Activated T-cell treated with anti-CD3 and anti-CD28 coated beads, Interleukin-2, amount 50 U/mL, for 72 hours (primary cell): ENCODE measurements at places on chromosomes 5 and 9.
A peak's percentile ranks its signal among the peaks of the same experiment; 100 is the strongest.

DNA sequence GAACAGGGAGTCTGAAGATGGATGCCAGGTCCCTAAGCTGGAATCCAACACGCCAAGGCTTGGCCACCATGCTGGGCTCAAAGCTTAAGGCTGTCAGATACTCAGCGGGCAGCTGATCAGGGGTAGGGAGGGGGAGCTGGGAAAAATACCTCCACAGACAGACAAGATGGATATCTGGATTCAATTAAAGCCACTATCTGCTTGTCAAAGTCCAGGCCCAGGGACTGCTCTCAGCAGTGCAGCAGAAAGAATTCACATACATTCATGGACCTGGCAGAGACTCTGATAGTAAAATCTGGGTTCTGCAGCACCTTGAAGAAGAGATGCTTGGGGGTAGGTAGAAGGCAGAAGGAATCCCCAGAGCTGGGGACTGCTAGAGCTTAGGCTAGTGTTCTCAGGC, 3.2 kb upstream of the RPP25L start:
- no peaks in the 10 kb centered on the region for H3K27me3 ChIP-seq
- H3K27ac ChIP-seq: no peak overlapping the region
- peaks cover 36% of the 10 kb centered on the region for H3K4me1 ChIP-seq
- peaks cover 5% of the 10 kb centered on the region for H3K36me3 ChIP-seq
- DNase-seq: no peak
- no peak overlapping the region for H3K4me3 ChIP-seq

DNA sequence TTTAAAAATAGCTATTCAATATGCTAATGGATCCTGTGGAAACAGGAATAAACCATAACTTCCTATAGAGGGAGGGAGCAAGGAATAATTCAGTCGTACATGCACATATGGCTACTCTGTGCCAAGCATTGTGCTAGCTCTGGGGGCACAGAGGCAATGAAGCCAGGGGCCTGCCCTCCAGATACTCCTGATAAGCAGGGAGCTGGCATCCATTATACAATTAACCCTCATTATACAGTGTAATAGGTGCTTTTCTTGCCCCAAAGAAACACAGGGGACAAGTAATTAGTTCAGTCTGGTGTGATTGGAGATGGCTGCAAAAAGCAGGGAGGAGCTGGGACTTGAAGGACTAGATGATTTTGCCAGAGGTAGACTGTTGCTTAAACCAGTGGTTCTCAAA, 200.4 kb downstream of the SREK1 start:
- H3K36me3 ChIP-seq: no peaks in the 10 kb centered on the region
- no peak overlapping the region for H3K27ac ChIP-seq
- no peaks in the 10 kb centered on the region for H3K4me1 ChIP-seq
- H3K27me3 ChIP-seq: peaks cover 21% of the 10 kb centered on the region
- no peak for DNase-seq

GRCh38 chr9:106677830-106678229, 185.1 kb upstream of the ZNF462 start:
- H3K36me3 ChIP-seq: peaks cover 3% of the 10 kb centered on the region
- no peak for DNase-seq
- no peak overlapping the region for H3K4me3 ChIP-seq

DNA sequence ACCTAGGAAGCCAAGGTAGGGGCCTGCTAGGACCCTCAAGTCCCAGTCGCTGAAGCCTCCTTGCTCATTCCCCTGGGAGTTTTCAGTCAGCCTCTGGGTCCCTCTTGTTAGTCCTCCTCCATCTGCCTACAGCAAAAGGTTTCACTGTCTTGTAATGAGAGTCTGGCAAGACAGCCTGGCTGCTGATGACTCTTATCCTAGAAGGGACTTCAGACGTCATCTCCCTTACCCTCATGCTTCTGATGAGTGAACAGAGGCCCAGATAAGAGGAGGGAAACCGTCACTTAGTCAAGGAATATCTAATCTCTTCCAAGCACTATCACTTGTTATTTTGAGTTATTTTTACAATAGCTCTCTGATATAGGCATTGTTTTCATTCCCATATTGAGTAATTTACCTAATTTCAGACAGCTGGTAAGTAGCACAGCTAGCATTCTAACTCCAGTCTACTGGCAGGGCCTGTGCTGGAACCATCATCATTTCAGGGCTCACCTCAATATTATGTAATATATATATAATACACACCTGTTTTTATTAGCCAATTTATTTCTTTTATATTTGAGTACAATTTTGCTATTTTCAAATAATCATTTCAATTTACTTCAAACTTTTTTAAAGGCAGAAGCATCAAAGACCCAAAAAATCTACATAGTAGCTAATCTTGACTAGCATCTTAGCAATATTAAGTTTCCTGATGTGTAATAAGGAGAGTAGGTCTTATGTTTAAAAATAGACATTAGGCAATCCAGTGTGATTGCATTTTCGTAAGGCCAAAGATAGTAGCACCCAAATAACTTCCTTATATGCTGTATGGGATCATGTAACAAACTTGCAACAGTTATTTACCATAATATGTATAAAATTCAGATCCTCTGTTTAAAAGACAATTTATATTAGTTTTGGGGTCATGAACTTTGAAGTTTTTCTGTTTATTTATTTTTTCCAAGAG, 7.9 kb downstream of the CMYA5 start:
- no peak overlapping the region for H3K27ac ChIP-seq
- H3K27me3 ChIP-seq: no peaks in the 10 kb centered on the region
- no peak for DNase-seq
- no peaks in the 10 kb centered on the region for H3K36me3 ChIP-seq

GRCh38 chr5:126182971-126183695, 240.1 kb upstream of the GRAMD2B start:
- no peak overlapping the region for H3K4me3 ChIP-seq
- H3K36me3 ChIP-seq: no peaks in the 10 kb centered on the region
- H3K27ac ChIP-seq: no peak overlapping the region
- no peaks in the 10 kb centered on the region for H3K27me3 ChIP-seq
- no peak for DNase-seq
- no peaks in the 10 kb centered on the region for H3K4me1 ChIP-seq

- H3K4me3 ChIP-seq: no peak overlapping the region
- no peak overlapping the region for H3K27ac ChIP-seq
- peaks cover 18% of the 10 kb centered on the region for H3K4me1 ChIP-seq
These were observed 40.2 kb downstream of the PDE6A start for GRCh38 chr5:149904293-149904886.

- H3K27ac ChIP-seq: no peak overlapping the region
- H3K4me1 ChIP-seq: peaks cover 25% of the 10 kb centered on the region
- no peak overlapping the region for H3K4me3 ChIP-seq
- peaks cover 12% of the 10 kb centered on the region for H3K36me3 ChIP-seq
These were observed 5.7 kb downstream of the EGR1 start for GRCh38 chr5:138471052-138471361.

DNA sequence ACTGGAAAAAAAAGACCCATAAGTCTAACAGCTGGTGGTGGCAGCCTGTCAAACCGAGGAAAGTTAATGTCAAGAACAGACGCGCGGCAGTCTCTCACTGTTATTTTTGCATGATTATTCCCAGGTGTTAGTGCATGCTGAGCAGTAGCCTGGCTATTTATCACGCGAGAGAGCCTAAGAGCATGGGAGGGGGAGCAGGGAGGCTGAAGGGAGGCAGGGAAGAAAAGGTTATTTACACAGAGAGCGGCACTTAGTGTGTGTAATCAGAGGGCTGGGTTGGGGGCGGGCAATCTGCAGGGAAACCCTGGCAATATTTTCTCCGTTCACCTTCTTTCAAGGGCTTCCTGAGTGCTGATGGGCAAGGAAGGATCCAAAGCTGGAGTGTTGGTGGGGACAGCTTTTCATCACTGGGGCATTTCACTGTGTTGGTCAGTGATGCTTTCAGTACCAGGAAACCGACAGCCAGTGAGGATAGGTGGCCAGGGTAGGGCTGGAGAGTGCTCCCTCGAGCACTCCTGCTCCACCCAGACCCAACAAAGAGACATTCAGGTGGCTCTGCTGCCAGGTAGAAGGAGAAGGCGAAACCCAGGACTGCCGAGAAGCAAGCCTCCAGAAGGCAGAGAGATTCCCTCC, 39.6 kb downstream of the ZNF608 start:
- no peak overlapping the region for H3K4me3 ChIP-seq
- H3K27ac ChIP-seq: no peak overlapping the region
- peaks cover 12% of the 10 kb centered on the region for H3K27me3 ChIP-seq
- no peaks in the 10 kb centered on the region for H3K4me1 ChIP-seq

- no peak overlapping the region for H3K27ac ChIP-seq
- peaks cover 56% of the 10 kb centered on the region for H3K27me3 ChIP-seq
- H3K4me3 ChIP-seq: peak overlapping the region; percentile 76
- peaks cover 4% of the 10 kb centered on the region for H3K36me3 ChIP-seq
These were observed 1.1 kb downstream of the ELOVL7 start for GRCh38 chr5:60842871-60843385.

DNA sequence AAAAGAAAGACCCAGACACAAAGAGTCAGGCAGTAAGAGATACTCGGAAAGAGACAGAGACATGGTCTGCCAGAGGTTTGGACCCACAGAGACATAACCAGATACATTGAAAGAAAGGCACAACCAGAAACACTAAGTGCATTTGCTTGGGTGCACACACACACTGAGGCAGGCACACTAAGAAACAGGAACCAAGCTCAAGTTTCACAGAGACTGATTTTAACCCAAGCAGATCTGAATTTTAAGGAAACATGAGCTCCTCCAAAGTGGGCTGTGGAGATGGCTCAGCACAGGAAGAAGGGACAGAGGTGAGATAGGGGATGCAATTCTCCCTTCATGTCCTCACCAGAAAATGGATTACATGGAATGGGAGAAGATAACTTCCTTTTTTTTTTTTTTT, 9.5 kb downstream of the AQP3 start:
- H3K4me1 ChIP-seq: no peaks in the 10 kb centered on the region
- no peak for DNase-seq
- H3K4me3 ChIP-seq: no peak overlapping the region
- no peaks in the 10 kb centered on the region for H3K36me3 ChIP-seq
- H3K27ac ChIP-seq: no peak overlapping the region

- H3K27ac ChIP-seq: no peak overlapping the region
- H3K4me1 ChIP-seq: peaks cover 8% of the 10 kb centered on the region
- no peak for DNase-seq
- peaks cover 11% of the 10 kb centered on the region for H3K27me3 ChIP-seq
- no peak overlapping the region for H3K4me3 ChIP-seq
These were observed 18.3 kb upstream of the NDST1 start for GRCh38 chr5:150489360-150490295.

- peaks cover 2% of the 10 kb centered on the region for H3K36me3 ChIP-seq
- H3K4me3 ChIP-seq: no peak overlapping the region
- DNase-seq: no peak
- no peak overlapping the region for H3K27ac ChIP-seq
These were observed 35.3 kb upstream of the MACIR start for GRCh38 chr5:103223031-103223955.

DNA sequence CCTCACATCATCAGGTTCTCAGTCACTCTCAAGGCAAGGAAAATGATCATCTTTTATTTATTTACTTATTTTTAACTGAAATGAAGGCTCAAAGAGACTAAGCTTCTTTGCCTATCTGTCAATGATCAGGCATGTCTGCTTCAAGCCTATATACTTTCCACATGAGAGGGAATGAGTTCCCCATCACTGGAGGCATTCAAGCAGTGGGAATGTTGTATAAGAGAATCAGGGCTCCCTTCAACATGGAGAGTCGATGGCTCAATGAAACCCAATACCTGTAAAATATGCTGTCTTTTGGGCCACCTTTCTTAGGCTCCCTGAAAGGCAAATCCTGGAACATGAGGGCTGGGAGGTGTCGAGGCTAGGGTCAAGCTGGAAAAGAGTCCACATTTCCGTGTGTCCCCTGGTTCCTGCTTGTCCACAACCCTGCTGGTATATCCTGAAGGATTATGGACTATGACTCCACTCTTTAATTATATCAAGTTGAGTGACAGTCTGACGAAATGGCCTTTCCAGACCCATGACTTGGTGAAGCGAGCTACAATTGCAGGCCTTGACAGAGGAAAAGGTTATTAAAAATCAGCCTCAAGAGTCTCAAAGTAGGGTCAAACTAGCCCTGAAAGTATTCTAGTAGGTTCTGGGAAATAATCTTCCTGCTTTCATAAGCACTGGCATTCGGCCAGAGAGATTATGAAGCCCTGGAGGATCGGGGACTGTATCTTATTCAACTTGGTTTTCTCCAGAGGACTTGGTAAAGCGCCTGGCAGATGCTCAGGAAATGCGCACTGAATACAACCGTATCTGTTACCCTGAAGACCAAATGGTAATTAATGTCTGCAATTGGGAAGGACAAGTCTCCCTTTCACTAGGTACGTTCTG, 145.9 kb upstream of the TBC1D2 start:
- no peak overlapping the region for H3K4me3 ChIP-seq
- H3K36me3 ChIP-seq: no peaks in the 10 kb centered on the region
- no peak overlapping the region for H3K27ac ChIP-seq
- peaks cover 14% of the 10 kb centered on the region for H3K27me3 ChIP-seq
- H3K4me1 ChIP-seq: no peaks in the 10 kb centered on the region

- no peak for DNase-seq
- H3K36me3 ChIP-seq: no peaks in the 10 kb centered on the region
- no peak overlapping the region for H3K4me3 ChIP-seq
- H3K4me1 ChIP-seq: peaks cover 6% of the 10 kb centered on the region
These were observed 206.2 kb upstream of the EFNA5 start for GRCh38 chr5:107876906-107877305.
